ENCODE measurements at places on chromosomes 5 and 9.

GRCh38 chr5:58922461-58923171 is 339.7 kb downstream of the RAB3C start:
- no peak for DNase-seq

- DNase-seq = no peak
Observed at GRCh38 chr9:106528158-106528557, 334.8 kb upstream of the ZNF462 start.

- no peak for DNase-seq
Observed at GRCh38 chr5:65320250-65320649, 161.5 kb downstream of the ADAMTS6 start.

GRCh38 chr9:127991757-127992274 is 11.0 kb upstream of the EEIG1 start:
- no peak for DNase-seq

GRCh38 chr9:83505282-83505681 is 32.9 kb downstream of the FRMD3 start:
- no peak for DNase-seq

DNA sequence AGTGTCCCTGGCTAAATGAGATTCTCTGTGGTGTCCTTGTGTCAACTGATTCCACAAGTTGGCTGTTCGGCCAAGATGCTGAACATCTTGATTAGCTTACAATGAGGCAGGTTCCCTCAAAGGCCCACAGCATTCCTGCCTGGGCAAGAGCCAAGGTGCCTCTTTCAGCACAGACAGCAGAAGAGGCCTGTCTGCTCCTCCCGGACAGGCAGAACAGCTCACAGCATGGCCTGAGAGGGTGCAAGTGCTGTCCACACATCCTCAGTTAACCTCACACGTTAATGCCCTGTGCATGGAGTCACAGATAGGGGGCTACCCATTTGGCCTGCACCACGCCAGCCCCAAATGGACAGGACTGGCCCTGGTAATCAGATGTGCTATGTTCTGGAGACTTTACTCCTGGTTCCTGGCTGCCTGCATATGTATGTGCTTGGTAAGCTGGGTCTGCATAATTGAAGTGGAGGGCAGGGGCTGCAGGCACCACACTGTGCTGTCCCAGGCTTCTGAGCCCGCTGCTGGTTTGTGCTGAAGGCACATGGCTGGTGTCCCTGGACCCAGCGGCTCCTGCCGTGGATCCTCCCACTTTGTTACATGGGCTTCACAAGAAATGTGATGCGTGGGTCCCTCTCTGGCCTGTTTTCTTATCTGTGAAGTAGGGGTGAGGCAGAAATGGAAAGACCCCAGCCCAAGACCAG is 8.9 kb downstream of the CSF2 start:
- no peak for DNase-seq

DNA sequence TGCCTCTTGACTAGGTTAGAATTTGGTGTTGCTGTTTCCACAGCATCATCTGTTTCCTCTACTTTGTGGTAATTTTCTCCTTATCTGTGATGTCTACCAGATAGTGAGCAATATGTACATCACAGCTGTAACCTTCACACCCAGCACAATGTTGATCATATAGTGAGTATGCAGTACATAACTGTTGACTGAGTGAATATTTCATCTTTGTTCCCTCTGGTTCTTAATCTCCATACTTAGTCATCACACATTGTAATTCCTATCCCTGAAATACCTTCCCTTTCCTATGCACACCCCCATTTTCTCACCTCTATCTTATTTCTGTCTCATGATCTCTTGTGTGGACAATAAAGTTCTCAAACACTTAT is 115.9 kb downstream of the KIF4B start:
- DNase-seq = no peak

DNA sequence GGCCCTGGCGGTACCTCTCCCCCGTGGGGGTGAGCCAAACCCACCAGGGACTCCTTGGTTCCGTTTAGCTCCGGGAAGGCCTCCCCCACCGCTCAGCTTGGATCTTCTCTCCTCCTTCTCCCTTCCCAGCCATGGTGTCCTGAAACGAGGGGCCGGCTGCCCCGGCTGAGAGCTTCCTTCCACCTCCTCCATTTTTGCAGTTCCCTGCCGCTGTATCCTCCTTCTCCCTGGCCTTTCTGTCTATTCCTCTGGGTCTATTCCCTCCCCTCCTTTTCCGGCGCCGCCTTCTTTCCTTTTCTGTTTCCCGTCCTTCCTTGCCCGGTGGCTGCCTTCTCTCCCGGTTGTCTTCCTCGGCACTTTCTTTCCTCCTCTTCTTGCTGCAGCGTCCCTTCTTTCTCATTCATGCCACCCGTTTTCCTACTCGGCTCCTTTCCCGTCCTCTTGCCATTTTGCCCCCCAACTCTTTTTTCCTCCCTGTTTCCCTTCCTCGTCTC is 110.4 kb downstream of the LIFR start:
- DNase-seq = no peak

- DNase-seq = no peak
Observed at GRCh38 chr9:130172858-130173665, 858 bp downstream of the NCS1 start.

- no peak for DNase-seq
Observed at GRCh38 chr9:136725612-136726011, 13.2 kb downstream of the DIPK1B start.

- no peak for DNase-seq
Observed at GRCh38 chr5:88979726-88980125, 96.7 kb upstream of the MEF2C start.

Measured in HFF-Myc (cell line).